ENCODE measurements at places on chromosomes 12 and 14. TPM values are rescaled to one million over a fixed set of nuclear protein-coding genes. Genes with fewer than 3 reads are reported as not detected.

SERPINA1 gene
- total RNA-seq, result 2.8 TPM

CLEC6A gene
- total RNA-seq, result not detected

NID2 gene
- 31.9 TPM for total RNA-seq

RND1 gene
- 3.1 TPM for total RNA-seq

POLE2 gene
- 14.0 TPM for total RNA-seq

IL23A gene
- total RNA-seq, result 0.40 TPM

TESPA1 gene
- not detected for total RNA-seq

IL31 gene
- not detected for total RNA-seq

ALDH2 gene
- 79.4 TPM for total RNA-seq

MIPOL1 gene
- total RNA-seq, result 2.8 TPM

TAS2R42 gene
- not detected for total RNA-seq

OR4K15 gene
- not detected for total RNA-seq

HCAR3 gene
- total RNA-seq, result not detected

HNF1A gene
- total RNA-seq, result 2.8 TPM

HOXC12 gene
- not detected for total RNA-seq

CDKN3 gene
- 74.2 TPM for total RNA-seq

SMIM41 gene
- not detected for total RNA-seq

TBX3 gene
- 54.5 TPM for total RNA-seq

TAS2R20 gene
- total RNA-seq, result not detected

EFS gene
- not detected for total RNA-seq

NOXRED1 gene
- 0.06 TPM for total RNA-seq

INSM2 gene
- total RNA-seq, result 0.04 TPM

Measured in A549 treated with dexamethasone at 1 μM for 4 hours (cell line).